ENCODE measurements at places on chromosomes 5 and 9.

DNA sequence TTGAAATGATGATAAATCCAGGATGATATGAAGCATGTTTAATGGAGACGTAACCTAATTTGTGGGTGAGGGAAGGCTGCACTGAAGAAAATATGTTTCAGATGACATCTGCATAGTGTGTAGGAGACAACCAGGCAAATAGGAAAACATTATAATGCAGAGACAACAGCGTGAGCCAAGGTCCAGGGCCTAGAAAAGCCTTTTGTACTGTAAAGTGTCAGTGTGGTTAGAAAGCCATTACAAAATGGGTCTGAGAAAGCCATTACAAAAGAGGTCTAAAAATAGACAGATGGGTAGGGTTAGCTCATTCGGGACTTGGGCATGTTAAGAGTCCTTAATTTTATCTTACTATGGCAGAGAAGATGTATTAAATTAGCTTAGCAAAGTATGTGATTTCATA, 14.9 kb upstream of the GABRG2 start:
- DNase-seq = no peak

- no peak for DNase-seq
These were observed 25.9 kb downstream of the CDC42SE2 start for GRCh38 chr5:131289738-131290137.

DNA sequence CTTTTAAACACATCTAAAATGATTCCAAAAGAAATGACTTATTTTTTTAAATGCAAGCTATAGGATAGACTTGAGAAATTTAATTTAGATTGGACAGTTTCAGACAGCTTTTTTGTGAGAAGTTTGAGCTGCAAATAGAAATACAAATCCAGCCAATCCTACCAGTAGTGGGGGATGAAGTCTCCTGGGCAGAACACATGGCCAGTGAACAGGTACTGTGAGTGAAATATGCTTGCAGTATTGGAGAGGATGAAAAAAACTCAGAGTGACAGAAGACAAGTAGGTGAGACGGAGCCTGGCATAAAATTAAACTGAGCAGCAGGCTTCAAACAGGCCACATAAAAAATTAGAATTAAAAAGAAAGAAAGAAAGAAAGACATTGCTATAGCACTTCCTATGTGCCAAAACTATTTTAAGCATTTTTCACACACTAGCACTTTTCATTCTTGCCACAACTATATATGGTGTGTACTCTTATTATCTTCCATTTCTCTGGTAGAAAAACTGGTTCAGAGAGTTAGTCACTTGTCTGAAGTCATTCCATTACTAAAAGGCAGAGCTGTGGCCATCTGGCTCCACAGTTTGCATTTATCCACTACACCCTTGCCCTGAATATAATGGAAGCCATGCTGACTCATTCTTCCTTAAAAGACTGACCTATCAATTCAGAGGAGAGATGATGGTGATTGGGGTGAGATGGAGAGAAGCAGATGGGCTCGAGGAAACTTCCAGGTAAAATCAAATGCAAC, 310.2 kb upstream of the CTNND2 start:
- DNase-seq = no peak

DNA sequence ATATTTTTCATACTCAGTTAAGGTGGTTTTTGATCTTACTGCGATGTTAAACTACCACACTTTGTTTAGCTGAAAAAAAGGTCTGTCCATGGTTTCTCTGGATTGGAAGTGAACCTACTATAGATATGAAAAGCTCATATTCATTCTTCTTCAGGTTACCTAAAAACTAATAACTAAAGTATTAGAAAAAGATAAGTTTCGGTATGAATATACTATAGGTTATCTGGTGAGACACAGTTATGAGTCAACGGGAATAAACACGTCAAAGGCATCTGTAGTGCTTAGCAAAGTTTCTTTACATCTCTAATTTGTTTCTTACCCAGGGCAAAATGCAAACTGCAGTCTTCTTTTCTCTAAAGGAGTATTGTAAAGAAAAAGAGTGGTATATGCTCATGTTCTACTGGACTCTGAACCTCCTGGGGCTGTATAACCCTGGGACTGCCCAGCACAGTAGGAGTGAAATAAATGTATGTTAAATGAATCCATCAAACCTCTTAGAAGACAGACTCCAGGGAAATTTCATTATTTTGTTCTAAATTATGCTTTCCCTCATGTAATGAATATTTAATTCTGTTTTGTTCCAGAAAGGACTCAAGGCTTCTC, 521.9 kb downstream of the PDE4D start:
- DNase-seq = no peak

- DNase-seq = no peak
These were observed 1.9 kb downstream of the SSNA1 start for GRCh38 chr9:137190315-137190856.

DNA sequence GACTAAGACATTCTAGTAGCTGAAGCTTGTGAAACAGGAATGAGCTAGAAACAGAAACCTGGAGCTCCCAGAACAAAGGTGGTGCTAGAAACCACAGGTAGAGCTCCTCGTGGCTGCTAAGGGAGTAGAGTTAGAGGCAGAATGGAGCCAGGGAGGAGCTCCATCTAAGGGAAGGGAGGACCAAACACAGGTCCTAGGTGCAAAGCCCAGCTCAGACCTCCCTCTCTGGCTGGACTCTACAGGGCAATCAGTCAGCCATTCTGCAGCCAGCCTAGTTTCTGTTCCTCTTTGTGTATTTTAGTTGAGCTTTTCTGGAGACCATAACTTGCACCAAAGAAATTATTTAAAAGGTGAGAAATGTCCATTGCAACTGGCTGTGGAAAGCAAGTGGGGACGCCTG, 70.4 kb downstream of the CRB2 start:
- DNase-seq = peak; percentile 13

GRCh38 chr5:177109810-177110209, 23.1 kb downstream of the FGFR4 start:
- DNase-seq = no peak

DNA sequence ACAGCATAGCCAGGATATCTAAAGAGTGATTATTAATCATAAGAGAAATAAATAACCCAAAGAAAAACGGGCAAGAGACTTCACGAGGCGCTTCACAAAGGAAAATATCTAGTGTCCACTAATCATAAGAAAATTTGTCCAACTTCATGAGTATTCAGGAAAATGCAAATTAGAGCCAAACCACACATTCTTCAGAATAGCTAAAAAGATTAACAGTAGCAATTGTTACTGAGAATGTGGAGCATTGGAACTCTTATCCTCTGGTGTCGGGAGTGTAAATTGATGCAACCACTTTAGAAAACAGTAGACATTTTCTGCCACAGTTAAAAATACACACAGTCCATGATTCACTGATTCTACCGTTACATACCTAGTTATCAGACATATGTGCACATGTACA, 145.7 kb downstream of the CWC27 start:
- no peak for DNase-seq

DNA sequence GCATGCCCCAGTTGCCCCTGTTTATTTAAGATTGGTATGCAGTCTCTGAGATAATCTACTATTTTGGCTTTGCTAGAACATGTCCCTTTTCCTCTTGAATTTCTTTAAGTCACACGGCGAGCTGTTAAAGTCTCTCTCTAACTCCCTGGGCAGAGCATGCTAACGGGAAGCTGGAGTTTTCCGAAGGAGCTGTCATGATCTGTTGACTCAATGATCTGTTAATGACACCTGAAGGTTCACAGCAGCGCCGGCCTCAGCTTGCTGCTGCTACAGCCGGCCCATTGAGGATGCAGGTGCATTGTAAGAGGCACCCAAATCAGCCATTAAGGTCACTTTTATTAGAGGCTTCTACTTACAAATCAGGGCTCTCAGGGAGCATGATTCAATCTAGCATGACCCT, 1203.4 kb downstream of the MAT2B start:
- DNase-seq = no peak

GRCh38 chr5:179229331-179229831, 115.9 kb downstream of the ADAMTS2 start:
- DNase-seq = no peak

- DNase-seq = no peak
These were observed 23.9 kb upstream of the SAP30L start for GRCh38 chr5:154421868-154422267.

GRCh38 chr5:73129143-73129542, 8.8 kb downstream of the TMEM171 start:
- DNase-seq = no peak

GRCh38 chr5:14706615-14707021, 42.1 kb downstream of the OTULIN start:
- DNase-seq = no peak

- DNase-seq = no peak
These were observed 47.9 kb upstream of the NCS1 start for GRCh38 chr9:130124085-130124860.

GRCh38 chr9:24828687-24829086, 283.0 kb upstream of the IZUMO3 start:
- no peak for DNase-seq

DNA sequence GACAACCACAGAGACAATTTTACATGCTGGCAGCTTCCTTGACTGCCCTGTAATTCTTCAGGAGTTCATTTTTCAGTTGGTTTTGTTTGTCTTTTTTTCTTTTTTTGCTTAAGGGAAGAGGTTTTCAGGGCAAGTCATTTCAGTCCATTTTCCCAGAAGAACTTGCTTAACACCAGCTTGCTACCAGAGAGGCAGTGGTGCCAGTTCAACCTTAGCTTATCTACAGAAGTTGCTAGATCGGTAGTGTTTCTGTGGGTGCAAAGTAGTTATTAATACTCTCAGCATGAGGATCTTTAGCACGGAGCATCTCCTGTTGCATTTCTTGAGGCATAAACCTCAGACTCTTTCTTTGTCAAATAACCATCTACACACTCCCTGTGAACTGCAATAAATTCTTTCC, 1.1 kb downstream of the SPEF2 start:
- DNase-seq = no peak

DNA sequence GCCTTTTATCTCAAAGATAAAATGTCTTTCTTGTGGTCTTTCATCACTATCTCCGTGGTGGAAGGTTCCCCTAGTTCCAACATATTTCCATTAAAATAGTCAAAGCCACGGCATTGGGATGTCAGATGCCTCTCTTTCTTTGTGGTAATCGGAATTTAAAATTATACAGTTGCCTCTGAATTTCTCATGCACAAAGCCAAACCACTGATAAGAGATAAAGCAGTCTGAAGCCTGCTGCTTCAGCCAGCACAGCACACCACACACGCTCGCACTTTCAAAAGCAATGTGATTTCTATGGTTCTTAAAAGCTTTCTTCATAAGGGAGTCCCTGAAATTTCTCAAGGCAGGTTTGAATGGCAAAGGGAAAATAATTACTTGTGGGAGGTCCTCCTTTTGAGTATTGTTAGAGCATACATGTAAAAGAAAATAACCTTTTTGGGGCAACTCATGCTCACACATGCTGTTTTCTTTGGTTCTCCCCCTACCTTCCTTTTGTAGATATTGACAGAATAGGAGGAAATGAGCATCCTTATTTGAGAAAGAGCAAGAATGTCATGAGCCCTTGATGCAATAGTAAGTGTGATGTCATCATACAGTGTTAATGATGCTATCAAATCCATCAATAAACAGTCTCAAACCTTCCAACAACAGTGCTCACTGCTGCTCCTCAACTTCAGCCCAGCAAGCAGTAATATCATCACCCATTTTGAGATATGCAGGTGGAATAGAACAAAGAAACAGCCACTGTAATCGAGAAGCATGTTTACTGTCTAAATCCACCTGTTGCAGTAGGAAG, 85.7 kb upstream of the PPP1R2B start:
- no peak for DNase-seq

DNA sequence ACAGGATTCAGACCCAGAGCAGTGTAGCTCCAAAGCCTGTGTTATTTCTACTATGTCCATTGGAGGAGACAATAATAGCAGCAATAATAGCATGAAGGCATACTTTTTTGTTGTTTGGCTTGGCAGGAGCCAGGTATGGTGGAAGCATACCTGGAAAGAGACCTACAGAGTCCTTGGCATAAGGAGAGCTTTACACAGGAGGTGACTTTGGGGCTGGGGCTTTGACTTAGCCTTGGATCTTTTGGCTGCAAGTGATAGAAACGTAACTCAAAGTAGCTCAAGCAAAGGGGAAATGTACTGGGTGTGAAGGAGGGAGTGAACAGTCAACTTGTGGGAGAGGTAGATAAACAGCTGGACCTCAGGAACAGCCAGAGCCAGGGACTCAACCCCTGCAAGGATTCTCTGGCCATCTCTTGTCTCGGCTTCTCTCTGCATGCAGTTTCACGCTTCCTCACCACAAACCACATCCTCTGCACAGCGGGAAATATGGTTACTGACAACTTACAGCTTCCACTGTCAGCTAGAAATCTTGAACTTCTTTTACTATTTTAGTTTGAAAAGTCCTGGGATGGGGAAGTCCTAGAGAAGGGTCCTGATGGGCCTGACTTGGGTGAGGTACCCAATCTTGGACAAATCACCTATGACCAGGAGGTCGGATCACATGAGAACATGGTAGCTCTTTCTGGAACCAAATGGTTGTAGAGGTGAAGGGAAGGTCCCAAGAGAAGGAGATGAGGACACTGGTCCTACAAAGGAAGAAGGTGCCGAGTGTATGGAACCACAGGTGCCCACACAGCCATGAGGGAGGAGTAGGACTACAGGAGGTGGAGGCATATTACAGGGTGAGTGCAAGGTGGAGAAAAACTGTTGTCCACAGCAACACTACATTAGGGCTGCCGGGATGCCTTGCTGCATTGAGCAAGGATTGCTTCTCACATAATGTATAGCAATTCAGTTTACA, 47.0 kb upstream of the TGFBR1 start:
- peak; percentile 33 for DNase-seq

DNA sequence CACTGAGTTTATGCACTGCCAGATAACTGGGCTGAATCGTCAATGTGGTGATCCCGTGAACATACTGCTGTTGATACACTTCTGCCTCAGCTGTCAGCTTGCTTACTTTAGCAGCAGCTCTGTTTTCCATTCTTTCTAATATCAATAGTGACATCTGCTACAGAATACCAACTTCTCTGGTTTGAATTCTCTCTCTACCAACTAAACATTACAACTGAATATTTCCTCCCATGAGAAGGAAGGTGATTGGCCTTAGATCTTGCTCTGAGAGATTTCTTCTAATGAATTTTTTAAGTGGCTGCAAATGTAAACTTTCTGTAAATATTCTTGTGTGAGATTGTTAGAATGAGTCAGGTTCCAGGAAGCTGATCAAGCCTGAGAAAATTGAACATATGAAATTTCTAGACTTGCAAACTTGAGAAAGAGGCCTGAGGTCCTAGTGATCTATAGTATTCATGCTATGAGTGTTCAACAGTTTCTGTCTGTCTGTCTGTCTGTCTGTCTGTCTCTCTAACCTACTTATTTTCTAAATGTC, 205.5 kb upstream of the CDKN2B start:
- DNase-seq = no peak

DNA sequence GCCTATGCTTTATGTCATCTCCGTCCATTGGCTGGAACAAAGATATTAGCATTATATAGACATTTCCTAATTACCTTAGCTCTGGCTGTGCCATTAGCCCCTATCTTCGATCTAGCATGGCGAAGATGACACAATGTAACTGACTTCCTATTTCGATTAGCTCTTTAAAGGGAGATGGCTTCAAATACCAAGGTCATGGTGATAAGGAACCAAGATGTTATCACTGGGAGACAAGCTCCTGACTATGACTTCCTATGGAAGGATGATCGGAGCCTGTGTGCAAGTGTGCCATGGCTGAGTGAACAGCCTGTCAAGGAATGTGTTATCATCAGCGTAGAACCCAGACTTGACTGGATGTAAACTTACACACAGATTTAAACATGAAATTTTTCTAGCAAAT, 602.1 kb downstream of the PSAT1 start:
- no peak for DNase-seq

- DNase-seq = peak; percentile 69
These were observed 64.6 kb downstream of the SH3TC2 start for GRCh38 chr5:148998174-148998797.

GRCh38 chr5:75214928-75215327, 21.8 kb downstream of the ANKRD31 start:
- DNase-seq = no peak

GRCh38 chr5:89064736-89065135, 181.8 kb upstream of the MEF2C start:
- no peak for DNase-seq

Data from SW480 (cell line).